ENCODE measurements at places on chromosomes 16 and 17. TPM values are rescaled to one million over a fixed set of nuclear protein-coding genes. Genes with fewer than 3 reads are reported as not detected.

Gene P2RX1
- total RNA-seq = 2.3 TPM

Gene RECQL5
- total RNA-seq = 12.7 TPM

Gene NPIPA8
- 0.93 TPM for total RNA-seq

Gene KRTAP4-9
- not detected for total RNA-seq

Gene CA7
- not detected for total RNA-seq

Gene CPHXL
- total RNA-seq = not detected

Gene CD300E
- 7.3 TPM for total RNA-seq

Gene RNF157
- total RNA-seq = 28.0 TPM

Gene ASGR1
- 2.2 TPM for total RNA-seq

Gene KRTAP16-1
- not detected for total RNA-seq

Gene OR1A1
- total RNA-seq = not detected

Gene TRPV3
- total RNA-seq = 1.2 TPM

DNA sequence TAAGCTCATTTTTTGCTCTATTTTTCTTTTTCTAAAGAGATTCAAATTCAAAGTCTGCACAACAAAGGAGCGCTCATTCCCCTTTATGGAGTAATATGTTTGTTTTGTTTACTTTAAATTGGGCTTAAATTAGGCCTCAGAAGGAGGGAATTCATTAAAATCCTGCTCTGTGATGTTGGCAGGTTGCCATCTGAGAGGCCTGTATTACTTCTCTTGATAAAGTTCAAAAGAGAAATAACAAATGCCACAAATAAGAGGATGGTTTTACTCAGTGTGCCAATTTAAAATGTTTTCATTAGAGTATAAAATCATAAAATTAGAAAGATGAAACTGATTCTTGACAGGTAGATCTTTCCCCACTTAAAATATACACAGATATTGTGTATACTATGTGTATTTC, 54.5 kb upstream of the HLF start:
- no peak for DNase-seq

- DNase-seq = no peak
These were observed 14.4 kb downstream of the SNN start for GRCh38 chr16:11682655-11683096.

DNA sequence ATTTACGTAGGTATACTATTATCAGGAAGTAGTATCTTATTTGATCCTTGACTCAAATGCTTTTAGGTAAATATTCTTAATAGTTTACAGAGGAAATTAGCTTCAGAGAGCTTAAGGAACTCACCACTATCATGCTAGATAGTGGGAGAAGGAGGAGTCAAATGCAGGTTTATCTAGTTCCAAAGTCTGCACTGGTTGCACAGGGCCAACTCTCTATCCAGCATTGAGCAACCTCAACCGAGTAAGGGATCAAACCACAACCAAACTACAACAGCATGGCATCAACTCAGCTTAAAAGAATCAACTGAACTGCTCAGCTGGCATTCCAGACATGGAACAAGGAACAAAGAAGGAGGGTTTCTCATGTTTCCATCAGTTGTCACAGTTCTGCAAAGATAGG, 306.0 kb downstream of the MAF start:
- DNase-seq = no peak

DNA sequence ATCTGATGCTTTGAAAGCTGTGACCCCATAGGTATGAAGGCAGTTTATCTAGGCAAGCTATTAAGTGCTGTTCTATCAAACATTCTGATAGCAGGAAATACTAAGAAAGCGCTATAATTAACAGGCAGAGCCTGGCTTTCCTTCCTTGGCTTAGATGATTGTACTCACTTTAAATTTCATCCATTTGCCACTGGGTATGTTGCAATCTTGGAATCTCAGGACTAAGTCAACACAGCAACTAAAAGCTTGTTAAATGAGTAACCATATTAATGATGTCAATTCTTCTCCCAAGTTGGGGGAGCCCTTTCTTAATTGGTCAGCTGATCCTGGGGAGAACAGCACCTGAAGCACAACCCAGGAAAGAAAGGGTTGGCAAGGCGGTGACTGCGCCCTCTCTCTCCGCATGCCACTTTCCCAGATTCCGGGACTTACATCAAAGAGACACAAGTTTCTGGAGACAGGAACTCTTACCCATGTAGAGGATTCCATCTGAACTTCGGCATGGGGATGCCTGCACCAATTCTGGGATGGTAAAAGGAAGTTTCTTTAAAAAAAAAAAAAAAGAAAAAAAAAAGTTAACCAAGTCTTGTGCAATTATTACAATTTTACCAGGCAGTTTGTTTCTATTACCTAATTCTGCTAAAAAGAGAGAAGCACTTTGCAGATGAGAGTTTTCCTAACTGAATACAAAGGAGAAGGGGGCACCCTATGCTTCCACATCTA, 54.4 kb upstream of the ICAM2 start:
- no peak for DNase-seq

DNA sequence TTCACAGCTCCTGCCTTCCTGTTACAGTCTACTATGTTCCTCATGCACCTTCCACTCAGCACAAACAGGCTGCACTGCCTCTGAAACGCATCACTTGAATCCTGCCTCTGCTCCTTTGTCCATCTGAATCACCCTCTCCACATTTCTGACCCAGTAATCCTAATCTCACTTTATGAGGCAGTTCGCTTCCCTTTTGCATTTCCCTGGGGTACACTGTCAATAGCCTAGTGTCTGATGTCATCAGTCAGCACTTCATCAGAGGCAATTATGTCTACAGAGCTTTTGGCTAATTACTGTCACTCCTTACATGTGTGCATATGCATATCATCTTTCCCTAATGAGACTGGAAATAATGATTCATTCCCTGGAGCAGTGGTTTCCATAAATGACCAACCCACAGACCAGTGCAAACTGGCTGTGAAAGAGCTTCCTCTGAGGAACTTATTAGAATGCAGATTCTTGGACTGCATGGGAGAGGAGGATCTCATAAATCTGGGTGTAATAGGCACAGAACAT, 23.6 kb downstream of the CA4 start:
- DNase-seq = no peak

DNA sequence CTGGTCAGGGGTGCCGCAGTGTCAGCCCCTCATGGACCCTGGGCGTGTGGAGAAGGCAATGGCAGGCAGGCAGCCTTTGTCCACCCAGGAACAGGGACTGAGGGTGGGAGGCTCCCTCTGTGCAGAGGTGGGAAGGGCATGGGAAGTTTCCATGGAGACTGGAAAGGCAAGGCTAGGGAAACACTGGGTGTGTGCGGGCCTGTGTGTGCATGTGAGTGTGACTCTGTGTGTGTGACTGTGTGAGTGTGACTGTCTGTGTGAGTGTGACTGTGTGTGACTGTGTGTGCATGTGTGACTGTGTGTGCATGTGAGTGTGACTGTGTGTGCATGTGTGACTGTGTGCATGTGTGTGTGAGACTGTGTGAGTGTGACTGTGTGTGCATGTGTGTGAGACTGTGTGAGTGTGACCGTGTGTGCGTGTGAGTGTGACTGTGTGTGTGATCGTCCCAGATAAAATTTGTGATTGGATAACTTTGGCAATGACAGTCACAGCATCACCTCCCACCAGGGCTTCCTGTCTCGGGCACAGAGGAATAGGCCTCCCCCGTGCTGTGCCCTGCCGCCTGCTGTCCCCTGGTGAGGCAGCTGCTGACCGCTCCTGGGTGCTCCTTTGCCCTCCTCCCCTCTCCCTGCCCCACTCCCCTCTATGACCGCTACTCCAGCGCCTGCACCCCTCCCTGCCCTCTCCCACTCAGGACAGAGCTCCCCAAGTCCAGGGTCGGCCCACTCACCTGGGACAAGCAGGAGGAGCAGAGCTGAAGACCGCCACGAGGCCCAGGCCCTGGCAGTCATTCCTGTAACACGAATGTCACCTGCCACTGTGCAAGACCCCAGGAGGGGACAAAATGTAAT, 698 bp downstream of the CD300C start:
- no peak for DNase-seq

- no peak for DNase-seq
These were observed 91.4 kb upstream of the CCL2 start for GRCh38 chr17:34163646-34164045.

DNA sequence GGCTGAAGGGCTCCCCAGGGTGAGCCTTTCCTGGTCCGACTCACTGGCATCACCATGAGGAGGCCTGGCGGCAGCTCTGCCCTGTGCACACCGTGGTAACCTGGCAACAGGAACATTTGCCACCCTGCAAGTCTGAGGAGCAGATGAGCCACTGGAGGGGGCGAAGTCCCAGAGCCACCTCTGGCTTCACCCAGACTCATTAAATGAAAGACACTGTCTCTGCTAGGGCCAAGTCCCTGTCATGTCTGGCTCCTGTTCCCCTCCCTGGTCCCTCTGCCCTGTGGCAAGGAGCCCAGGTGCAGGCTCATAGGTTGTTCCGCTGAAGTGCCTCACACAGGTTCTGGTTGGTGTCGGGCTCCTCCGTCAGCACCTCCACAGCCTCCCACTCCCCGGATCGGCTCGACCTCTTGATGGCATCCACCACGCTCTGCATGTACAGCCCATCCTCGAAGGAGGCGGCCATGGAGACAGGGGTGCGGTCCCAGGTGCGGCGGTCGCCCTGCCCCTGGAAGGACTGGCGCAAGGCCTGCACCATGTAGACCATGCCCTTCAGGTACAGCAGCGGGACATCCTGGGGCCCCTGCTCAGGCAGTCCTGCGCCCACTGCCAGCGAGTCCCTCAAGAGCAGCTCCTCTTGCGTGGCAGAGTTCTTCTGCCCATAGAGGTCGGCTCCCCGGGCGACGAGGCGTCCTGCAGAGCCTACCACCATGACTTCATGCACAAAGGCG, 8.4 kb downstream of the C16orf86 start:
- no peak for DNase-seq

- DNase-seq = no peak
These were observed 2177.2 kb downstream of the TP53TG3F start for GRCh38 chr16:35636480-35637230.

GRCh38 chr16:82004601-82005000, 6.7 kb downstream of the SDR42E1 start:
- DNase-seq = no peak

- no peak for DNase-seq
These were observed 61.9 kb downstream of the SDK2 start for GRCh38 chr17:73582359-73582758.

DNA sequence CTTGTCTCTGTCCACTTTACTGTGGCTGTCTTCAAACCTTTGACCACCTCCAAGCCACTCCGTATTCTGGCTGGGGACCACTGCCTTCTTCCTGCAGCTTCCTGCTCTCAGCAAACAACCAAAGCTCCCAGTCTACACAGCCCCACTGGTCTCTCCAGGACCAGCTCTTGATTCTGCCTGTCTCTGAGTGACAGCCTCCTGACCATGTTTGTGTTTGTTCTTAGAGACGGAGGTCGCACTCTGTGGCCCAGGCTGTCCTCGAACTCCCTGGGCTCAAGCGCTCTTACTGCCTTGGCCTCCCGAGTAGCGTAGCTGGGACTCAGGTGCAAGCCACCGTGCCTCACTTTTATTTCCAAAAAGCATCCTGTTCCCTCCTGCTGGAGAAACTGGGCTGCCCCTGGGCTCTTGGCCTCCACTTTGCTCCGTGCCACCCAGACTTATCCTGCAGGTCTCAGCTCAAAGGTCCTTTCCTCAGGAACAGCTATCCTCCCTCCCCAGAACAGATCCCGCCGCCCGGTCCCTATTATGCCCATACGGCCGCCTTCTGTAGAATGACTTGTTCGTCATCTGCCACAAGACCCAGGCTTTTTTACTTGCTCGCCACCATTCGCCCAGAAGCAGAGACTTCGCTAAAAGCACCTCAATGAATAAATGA, 9.1 kb downstream of the MNT start:
- DNase-seq = no peak

GRCh38 chr17:69711541-69711940, 297.0 kb downstream of the MAP2K6 start:
- no peak for DNase-seq

- no peak for DNase-seq
These were observed 65.2 kb downstream of the CYTH1 start for GRCh38 chr17:78716814-78717393.

DNA sequence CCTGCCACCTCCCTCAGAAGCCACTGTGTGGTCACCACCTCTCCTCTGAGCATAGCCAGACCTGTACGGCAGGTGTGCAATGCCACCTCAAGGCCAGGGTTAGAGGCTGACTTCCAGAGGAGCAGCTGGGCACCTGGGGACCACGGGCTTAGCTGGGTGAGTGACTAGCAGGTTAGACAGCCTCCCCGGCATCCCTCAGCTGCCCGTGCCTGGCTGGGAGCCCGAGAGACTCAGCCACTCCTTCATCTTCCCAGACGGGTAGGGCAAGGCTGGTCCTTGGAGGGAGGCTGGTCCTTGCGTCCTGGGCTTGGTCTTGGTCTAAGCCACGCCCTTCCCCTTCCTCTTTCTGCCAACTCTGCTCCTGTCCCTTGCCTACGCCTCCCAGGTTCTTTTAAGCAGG, 7.8 kb downstream of the CRHR1 start:
- no peak for DNase-seq

GRCh38 chr16:22320572-22321339, 23.5 kb downstream of the POLR3E start:
- no peak for DNase-seq

Data from mesenteric fat pad (tissue), 1 donor.